ENCODE measurements at places on chromosomes 12 and 14. TPM values are rescaled to one million over a fixed set of nuclear protein-coding genes. Genes with fewer than 3 reads are reported as not detected.

PCED1B gene
- 1.8 TPM for total RNA-seq

SRRM4 gene
- total RNA-seq, result not detected

PLEKHA5 gene
- 8.1 TPM for total RNA-seq

SLC7A7 gene
- 4.1 TPM for total RNA-seq

KCNC2 gene
- total RNA-seq, result not detected

ZFHX2 gene
- not detected for total RNA-seq
